ENCODE measurements at places on chromosomes 1 and 21. TPM values are rescaled to one million over a fixed set of nuclear protein-coding genes. Genes with fewer than 3 reads are reported as not detected.

- H3K36me3 ChIP-seq, result no peaks in the 10 kb centered on the region
- H3K4me3 ChIP-seq, result no peak overlapping the region
- H3K4me1 ChIP-seq, result no peaks in the 10 kb centered on the region
- no peaks in the 10 kb centered on the region for H3K27me3 ChIP-seq
- H3K27ac ChIP-seq, result no peak overlapping the region
These were observed 142.3 kb downstream of the DNM3 start for GRCh38 chr1:171983584-171983983.

- DNase-seq, result no peak
- peaks cover 10% of the 10 kb centered on the region for H3K4me1 ChIP-seq
- no peak overlapping the region for H3K27ac ChIP-seq
- H3K36me3 ChIP-seq, result no peaks in the 10 kb centered on the region
These were observed 16.1 kb downstream of the PHLDA3 start for GRCh38 chr1:201452866-201453265.

Gene SLC16A4
- 5.6 TPM for total RNA-seq

DNA sequence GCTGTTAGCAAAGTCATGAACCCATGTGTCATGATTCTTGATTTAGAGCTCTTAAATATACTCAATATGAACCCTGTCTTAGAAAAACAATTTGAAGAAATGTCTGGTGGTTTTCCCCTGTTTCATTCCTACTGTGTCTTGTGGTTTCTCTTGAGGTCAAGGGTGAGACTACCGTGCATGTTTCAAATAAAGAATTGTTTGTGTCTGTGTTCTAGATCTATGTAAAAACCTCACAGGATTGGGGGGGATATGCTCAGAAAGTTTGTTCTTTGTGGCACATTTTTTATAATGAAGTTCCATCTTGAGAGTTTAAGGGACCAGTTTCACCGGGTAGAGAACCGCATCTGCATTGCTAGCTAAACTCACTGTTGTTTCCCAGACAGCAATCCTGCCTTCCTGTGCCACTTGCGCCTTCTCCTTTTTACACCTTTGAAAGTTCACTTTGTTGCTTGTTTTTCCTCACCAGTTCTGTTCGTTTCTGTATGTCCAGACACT, 30.9 kb upstream of the CACYBP start:
- H3K4me3 ChIP-seq, result no peak overlapping the region
- no peaks in the 10 kb centered on the region for H3K36me3 ChIP-seq
- DNase-seq, result no peak
- H3K27ac ChIP-seq, result peak overlapping the region; percentile 10
- H3K27me3 ChIP-seq, result no peaks in the 10 kb centered on the region

- peaks cover 6% of the 10 kb centered on the region for H3K4me1 ChIP-seq
- no peaks in the 10 kb centered on the region for H3K27me3 ChIP-seq
- peak overlapping the region; percentile 97 for H3K27ac ChIP-seq
- peak overlapping the region; percentile 77 for H3K4me3 ChIP-seq
- DNase-seq, result no peak
These were observed 536 bp downstream of the HMGCL start for GRCh38 chr1:23824711-23825075.

DNA sequence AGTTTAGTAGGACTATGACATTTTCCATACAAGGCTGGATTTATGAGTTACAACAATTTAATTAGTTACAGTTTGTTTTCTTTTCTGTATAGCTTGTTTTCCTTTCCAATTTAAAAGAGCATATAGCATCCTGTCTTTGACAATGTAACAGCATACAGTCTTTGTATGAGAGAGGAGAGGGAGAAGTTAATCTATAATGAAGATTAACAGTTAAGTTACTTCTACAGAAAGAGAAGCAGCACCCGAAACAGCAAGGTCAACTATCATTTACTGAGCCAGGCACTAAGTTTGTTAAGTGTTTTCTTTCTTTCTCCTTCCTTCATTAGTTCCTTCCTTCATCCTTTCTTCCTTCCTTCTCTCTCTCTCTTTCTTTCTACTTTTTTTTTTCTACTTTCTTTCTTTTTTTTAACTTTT, 52.3 kb upstream of the RAB4A start:
- H3K4me1 ChIP-seq, result no peaks in the 10 kb centered on the region
- H3K4me3 ChIP-seq, result no peak overlapping the region
- H3K27me3 ChIP-seq, result no peaks in the 10 kb centered on the region
- H3K36me3 ChIP-seq, result no peaks in the 10 kb centered on the region

- peak overlapping the region; percentile 97 for H3K4me3 ChIP-seq
- DNase-seq, result no peak
- H3K27ac ChIP-seq, result peak overlapping the region; percentile 40
These were observed 9.3 kb downstream of the MIER1 start for GRCh38 chr1:66933887-66934700.

Gene SLC27A3
- 315 TPM for total RNA-seq

Gene ICOSLG
- not detected for total RNA-seq

Gene DAP3
- 47.4 TPM for total RNA-seq

Gene S100A5
- not detected for total RNA-seq

GRCh38 chr1:7657287-7658016, 113.6 kb upstream of the VAMP3 start:
- DNase-seq, result no peak
- no peak overlapping the region for H3K27ac ChIP-seq
- H3K4me3 ChIP-seq, result no peak overlapping the region
- H3K36me3 ChIP-seq, result no peaks in the 10 kb centered on the region
- H3K27me3 ChIP-seq, result no peaks in the 10 kb centered on the region
